ENCODE measurements at places on chromosomes 1 and 21.

DNA sequence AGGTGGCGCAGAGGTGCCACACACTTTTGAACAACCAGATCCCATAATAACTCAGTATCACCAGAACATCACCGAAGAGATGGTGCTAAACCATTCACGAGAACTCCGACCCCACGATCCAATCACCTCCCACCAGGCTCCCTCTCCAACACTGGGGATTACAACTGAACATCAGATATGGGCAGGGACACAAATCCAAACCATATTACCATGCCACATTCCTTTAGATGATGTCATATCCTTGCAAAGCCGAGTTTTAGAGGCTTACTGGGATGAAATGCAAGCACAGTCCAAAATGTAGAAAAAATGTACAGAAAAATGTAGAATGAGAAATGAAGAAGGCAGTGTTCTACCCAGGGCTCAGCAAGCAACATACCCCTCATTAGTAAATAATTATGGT is 64.7 kb downstream of the SGIP1 start:
- no peaks in the 10 kb centered on the region for H3K4me1 ChIP-seq
- H3K27ac ChIP-seq, result no peak overlapping the region
- no peaks in the 10 kb centered on the region for H3K27me3 ChIP-seq
- no peak overlapping the region for H3K4me3 ChIP-seq
- H3K36me3 ChIP-seq, result peaks cover 2% of the 10 kb centered on the region

DNA sequence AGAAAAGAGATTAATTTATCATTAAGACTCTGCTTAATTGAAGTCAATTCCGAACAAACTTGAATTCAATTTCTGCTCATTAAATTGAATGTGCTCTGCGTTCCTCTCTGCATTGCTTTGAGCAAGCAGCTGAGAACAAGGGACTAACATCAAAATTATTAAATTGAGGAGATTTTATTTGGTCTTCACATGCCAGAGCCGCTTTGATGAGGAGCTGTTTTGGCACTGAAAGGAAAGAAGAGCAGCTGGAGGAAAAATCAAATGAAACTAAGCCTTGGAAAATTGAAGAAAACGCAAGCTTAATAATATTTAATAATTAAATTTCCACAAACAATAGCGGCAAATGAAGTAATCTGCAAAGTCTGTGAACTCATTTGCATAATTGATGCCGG is 222.0 kb upstream of the PKN2 start:
- H3K27ac ChIP-seq, result no peak overlapping the region
- peak overlapping the region; percentile 64 for H3K4me3 ChIP-seq
- no peak for DNase-seq
- H3K27me3 ChIP-seq, result peaks cover 42% of the 10 kb centered on the region
- no peaks in the 10 kb centered on the region for H3K4me1 ChIP-seq
- no peaks in the 10 kb centered on the region for H3K36me3 ChIP-seq

DNA sequence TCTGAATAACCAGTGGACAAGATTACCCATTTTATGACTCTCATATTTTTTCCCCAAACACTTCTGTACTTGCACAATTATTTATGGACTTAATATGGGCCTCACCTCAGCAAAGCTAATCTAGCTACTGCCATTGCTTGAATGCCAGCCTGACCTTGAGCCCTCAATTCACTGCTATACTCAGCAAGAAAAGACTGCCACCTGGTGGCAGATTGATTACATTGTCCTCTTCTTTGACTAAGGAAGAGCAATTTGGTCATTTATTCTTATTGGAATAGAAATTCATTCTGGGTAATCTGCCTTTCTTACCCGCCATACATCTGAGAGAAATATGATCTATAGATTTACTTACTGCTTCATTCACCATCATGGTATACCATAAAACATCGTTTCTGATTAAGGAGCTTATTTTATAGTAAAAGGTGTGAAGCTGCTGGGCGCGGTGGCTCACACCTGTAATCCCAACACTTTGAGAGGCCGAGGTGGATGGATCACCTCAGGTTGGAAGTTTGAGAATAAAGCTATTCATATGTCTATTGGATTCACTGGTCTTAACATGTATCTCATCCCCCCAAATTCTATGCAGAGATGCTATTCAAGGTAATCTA is 32.9 kb upstream of the DIPK1A start:
- peaks cover 3% of the 10 kb centered on the region for H3K4me1 ChIP-seq
- H3K36me3 ChIP-seq, result no peaks in the 10 kb centered on the region
- no peaks in the 10 kb centered on the region for H3K27me3 ChIP-seq

- H3K27ac ChIP-seq, result no peak overlapping the region
- H3K27me3 ChIP-seq, result peaks cover 3% of the 10 kb centered on the region
- no peaks in the 10 kb centered on the region for H3K4me1 ChIP-seq
- DNase-seq, result no peak
These were observed 50.5 kb downstream of the SIK1 start for GRCh38 chr21:43376478-43376882.

- H3K27me3 ChIP-seq, result peaks cover 50% of the 10 kb centered on the region
- H3K27ac ChIP-seq, result no peak overlapping the region
- H3K4me3 ChIP-seq, result no peak overlapping the region
- no peak for DNase-seq
- peaks cover 23% of the 10 kb centered on the region for H3K4me1 ChIP-seq
- no peaks in the 10 kb centered on the region for H3K36me3 ChIP-seq
These were observed 7.1 kb upstream of the UBXN10 start for GRCh38 chr1:20178634-20179370.

DNA sequence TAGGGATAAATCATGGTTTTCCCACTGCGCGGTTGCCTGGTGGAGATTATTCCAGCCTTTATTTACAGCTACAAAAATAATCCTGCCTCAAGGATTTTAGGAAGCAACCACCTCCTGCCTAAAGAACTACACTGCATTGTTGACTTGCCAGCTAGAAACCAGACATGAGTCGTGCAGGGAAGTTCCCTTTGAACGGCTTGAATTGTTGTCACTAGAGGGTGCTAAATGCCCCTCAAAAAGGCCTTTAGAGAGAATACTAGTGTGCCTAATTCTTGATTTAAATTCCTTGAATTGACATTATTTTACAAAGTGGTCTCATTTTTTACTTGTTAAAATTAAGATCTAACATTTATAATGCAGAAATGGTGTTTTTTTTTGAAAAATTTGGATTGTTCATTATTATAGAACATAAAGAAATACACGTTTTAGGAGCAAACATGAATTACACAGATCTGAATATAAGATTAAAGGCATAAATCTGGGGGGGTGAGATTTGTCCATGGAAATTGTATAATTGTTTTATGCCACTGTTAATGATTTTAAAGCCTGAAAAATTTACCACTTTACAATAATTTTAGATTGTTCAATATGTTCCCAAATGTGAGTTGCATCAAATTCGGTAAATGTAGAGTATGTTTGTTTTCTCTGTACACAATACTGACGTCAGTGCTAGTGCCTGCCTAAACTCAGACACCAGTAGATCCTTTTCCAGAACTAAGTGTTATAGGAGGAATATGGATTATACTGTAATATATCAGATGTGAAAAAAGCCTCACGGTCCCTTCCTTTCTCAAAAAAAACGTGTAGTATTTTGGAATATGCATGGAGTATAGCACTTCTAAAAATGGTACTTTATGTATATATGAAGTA is 7.6 kb upstream of the ERG start:
- no peak for DNase-seq
- H3K27ac ChIP-seq, result no peak overlapping the region

GRCh38 chr1:205452364-205452763 is 3.5 kb downstream of the BLACAT1 start:
- peaks cover 47% of the 10 kb centered on the region for H3K4me1 ChIP-seq
- H3K4me3 ChIP-seq, result no peak overlapping the region
- H3K27me3 ChIP-seq, result peaks cover 10% of the 10 kb centered on the region
- H3K36me3 ChIP-seq, result peaks cover under 1% of the 10 kb centered on the region
- H3K27ac ChIP-seq, result no peak overlapping the region

GRCh38 chr1:9871707-9872425 is 38.2 kb downstream of the CTNNBIP1 start:
- H3K36me3 ChIP-seq, result peaks cover 1% of the 10 kb centered on the region
- no peak overlapping the region for H3K27ac ChIP-seq
- no peak for DNase-seq
- no peak overlapping the region for H3K4me3 ChIP-seq
- no peaks in the 10 kb centered on the region for H3K27me3 ChIP-seq
- H3K4me1 ChIP-seq, result peaks cover 4% of the 10 kb centered on the region

GRCh38 chr1:119139403-119139802 is 1.1 kb downstream of the WARS2 start:
- no peak overlapping the region for H3K4me3 ChIP-seq
- peaks cover 12% of the 10 kb centered on the region for H3K4me1 ChIP-seq
- no peak for DNase-seq
- no peak overlapping the region for H3K27ac ChIP-seq
- peaks cover 3% of the 10 kb centered on the region for H3K36me3 ChIP-seq
- H3K27me3 ChIP-seq, result no peaks in the 10 kb centered on the region

- peaks cover 30% of the 10 kb centered on the region for H3K4me1 ChIP-seq
- no peak overlapping the region for H3K4me3 ChIP-seq
- H3K27me3 ChIP-seq, result no peaks in the 10 kb centered on the region
These were observed 24.6 kb upstream of the SLC45A3 start for GRCh38 chr1:205704903-205705302.

DNA sequence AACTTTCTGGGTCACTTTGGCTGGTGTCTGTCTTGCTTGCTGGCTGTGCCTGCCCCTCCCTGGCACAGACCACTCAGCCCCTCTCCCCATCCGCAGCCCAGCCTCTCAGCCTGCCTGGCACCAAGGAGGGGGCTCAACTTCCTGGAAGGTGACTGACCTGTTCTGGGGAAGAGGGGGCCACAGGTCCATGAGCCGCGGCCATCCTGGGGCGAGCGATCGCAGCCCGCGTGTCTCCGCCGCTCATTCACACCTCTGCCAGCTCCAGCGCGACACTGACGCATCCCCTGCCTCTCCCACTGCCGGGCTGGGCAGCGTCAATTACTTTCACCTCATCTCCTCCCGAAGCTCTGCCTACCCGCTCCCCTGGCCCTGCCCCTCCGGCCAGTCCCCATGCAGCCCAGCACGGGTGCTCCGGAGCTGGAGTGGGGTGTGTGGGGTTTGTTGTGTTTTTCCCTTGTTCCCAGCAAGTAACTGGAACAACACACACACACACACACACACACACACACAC is 14.3 kb downstream of the SLC6A9 start:
- peaks cover 3% of the 10 kb centered on the region for H3K4me1 ChIP-seq
- no peak overlapping the region for H3K27ac ChIP-seq
- H3K27me3 ChIP-seq, result no peaks in the 10 kb centered on the region
- H3K36me3 ChIP-seq, result no peaks in the 10 kb centered on the region

- peaks cover 9% of the 10 kb centered on the region for H3K4me1 ChIP-seq
- H3K36me3 ChIP-seq, result no peaks in the 10 kb centered on the region
- peak overlapping the region; percentile 81 for H3K4me3 ChIP-seq
These were observed 844 bp upstream of the PLD5 start for GRCh38 chr1:242525360-242525722.

- H3K4me1 ChIP-seq, result peaks cover 1% of the 10 kb centered on the region
- DNase-seq, result no peak
- peaks cover 6% of the 10 kb centered on the region for H3K27me3 ChIP-seq
- H3K27ac ChIP-seq, result no peak overlapping the region
- no peak overlapping the region for H3K4me3 ChIP-seq
These were observed 54.5 kb downstream of the ATP5PO start for GRCh38 chr21:33861125-33861524.

DNA sequence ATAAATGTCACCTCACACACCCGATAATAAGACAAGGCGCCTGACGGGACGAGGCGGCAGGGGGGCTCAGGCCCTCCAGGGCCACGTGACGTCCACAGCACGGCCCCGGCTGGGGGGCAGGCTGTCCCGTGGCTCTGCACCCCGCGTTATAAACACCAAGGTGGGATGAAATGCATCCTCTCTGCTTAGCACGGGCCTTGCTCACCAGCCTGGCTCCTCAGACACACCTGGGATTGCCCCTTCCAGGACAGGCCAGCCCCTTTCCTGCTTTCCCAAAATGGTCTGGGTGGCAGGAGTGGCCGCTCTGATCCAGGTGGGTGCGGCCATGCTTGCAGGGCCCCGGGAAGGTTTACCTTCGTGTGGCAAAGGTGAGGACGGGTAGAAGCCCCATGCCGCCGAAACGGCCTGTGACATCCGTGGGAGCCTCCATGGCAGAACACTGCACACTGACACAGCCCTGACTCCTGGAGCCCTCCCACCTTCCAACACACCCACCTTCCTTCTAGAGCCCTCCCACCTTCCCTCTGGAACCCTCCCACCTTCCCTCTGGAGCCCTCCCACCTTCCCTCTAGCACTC is 35.9 kb downstream of the SLC19A1 start:
- no peak for DNase-seq
- H3K36me3 ChIP-seq, result peaks cover 21% of the 10 kb centered on the region
- no peaks in the 10 kb centered on the region for H3K27me3 ChIP-seq
- H3K4me3 ChIP-seq, result no peak overlapping the region
- no peak overlapping the region for H3K27ac ChIP-seq

- no peak for DNase-seq
- no peaks in the 10 kb centered on the region for H3K27me3 ChIP-seq
- H3K4me1 ChIP-seq, result peaks cover 10% of the 10 kb centered on the region
- H3K4me3 ChIP-seq, result no peak overlapping the region
- peaks cover 13% of the 10 kb centered on the region for H3K36me3 ChIP-seq
These were observed 11.2 kb downstream of the LRRC42 start for GRCh38 chr1:53957194-53957818.

DNA sequence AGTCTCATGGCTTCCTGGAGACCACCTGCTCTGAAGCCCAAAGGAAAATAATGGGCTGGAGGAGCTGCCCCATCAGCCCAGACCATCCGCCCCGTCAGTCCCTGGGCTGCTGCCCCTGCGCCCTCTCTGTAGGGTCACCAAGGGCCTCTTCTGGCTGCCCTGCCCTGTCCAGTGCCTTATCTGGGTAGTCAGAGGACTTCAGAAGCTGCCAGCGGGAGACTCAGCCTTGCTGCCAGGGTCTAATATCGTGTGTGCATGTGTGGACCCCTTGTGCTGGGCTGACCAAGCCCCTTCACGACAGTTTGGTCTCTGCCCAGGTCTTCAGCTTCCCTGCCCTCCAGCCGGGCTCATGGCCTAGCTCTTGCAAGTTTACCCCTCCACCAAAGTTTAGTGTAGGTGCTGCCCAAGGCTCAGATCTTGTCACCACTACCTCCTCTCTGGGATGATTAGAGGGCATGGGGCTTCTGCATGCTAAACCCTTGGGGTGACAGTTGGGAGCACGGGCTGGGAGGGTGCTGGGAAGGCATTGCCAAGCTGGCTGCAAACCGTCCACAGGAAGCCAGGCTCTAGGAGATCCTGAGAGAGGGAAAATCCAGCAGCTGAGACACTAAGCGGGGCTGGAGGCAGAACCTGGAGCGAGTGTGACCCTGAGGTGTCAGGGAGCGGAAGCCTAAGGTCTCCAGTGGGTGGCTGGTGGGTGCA is 20.6 kb downstream of the NENF start:
- no peak for DNase-seq
- H3K27ac ChIP-seq, result no peak overlapping the region
- H3K4me1 ChIP-seq, result no peaks in the 10 kb centered on the region
- H3K4me3 ChIP-seq, result no peak overlapping the region

DNA sequence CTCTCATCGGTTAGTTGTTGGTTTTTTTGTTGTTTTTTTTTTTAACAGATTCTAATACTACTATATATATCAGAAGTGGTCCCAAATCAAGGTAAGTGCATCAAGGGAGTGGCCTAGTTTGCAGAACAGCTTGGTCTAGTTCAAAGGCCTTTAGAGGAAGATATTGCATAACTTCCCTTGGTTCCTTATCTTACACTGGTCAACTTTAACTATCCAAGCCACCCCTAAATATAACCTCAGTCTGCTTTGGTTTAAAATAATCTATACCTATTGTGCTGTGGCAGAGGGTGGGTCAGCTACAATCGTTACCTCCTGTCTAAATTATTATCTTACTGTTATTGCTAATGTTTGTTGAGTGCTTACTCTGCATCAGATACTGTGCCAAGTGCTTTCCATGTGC is 6.9 kb downstream of the S100A12 start:
- H3K4me3 ChIP-seq, result no peak overlapping the region
- H3K27me3 ChIP-seq, result peaks cover 10% of the 10 kb centered on the region
- H3K27ac ChIP-seq, result no peak overlapping the region

- no peaks in the 10 kb centered on the region for H3K27me3 ChIP-seq
- no peaks in the 10 kb centered on the region for H3K36me3 ChIP-seq
- no peak overlapping the region for H3K4me3 ChIP-seq
- peaks cover 1% of the 10 kb centered on the region for H3K4me1 ChIP-seq
- no peak overlapping the region for H3K27ac ChIP-seq
These were observed 17.8 kb upstream of the LAMC2 start for GRCh38 chr1:183168308-183168707.
